Cerebellar cortex (tissue), 1 donor: ENCODE measurements at places on chromosomes 3 and 15.
A peak's percentile ranks its signal among the peaks of the same experiment; 100 is the strongest.

DNA sequence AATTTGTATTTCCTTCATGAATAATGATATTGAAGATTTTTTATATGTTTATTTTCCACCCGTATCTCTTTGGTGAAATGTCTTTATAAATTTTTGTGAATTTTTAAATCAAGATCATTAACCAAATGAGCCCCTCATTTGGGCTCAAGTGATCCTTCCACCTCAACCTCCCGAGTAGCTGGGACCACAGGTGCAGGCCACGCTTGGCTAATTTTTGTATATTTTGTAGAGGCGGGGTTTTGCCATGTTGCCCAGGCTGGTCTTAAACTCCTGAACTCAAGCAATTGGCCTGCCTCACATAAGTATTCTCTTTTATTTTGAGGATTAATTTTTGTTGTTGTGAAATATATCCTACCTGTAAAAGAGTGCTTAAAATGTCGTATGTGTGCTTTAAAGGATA lies 4.9 kb downstream of the BBS4 start:
- DNase-seq = no peak

GRCh38 chr3:7950890-7951289 lies 550.7 kb upstream of the LMCD1 start:
- no peak for DNase-seq

DNA sequence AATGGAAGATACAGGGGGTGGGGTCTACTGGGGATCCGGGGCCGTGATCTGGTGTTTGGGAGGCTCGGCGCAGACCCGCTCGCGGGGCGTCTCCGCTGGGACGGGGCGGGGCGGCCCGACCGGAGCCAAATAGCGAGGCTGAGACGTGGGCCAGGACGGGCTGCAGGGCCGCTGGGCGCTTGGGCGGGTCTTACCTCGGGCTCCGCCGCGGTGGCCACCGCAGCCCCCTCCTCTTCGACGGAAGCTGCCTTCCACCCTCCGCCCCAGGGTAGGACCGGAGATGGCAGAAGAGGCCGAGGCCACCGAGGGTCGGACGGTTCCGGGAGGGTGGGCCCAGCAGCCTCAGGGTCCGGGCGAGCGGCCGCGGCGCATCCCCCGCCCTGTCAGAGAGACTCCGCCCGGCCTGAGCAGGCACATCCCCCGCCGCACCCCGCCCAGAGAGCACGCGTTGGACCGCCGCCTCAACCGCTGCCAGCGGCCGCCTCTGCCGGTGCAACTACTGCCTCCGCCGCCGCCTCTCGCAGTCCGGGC lies 399 bp downstream of the MYO9A start:
- DNase-seq = peak; percentile 62

DNA sequence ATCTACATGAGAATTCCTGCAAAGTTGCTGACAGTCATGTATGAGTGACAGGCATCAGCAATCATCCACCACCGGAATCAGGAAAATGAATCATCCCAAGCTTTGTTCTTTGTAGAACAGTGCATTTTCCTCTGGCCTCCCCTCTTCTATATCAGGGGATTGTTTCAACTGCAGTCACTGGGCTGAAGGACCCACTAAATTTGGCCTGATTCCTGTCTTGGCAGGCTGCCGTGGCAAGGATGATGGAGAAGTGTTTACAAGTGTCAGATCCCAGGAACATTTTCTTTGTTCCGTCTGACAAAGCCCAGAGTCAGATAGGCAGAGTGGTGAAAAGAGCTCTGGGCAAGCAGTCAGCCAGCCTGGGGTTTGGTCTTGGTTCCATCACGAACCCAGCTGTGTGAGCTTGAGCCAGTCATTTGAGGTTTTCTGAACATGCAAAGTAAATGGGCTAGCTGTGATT lies 175.1 kb upstream of the TSC22D2 start:
- no peak for DNase-seq

DNA sequence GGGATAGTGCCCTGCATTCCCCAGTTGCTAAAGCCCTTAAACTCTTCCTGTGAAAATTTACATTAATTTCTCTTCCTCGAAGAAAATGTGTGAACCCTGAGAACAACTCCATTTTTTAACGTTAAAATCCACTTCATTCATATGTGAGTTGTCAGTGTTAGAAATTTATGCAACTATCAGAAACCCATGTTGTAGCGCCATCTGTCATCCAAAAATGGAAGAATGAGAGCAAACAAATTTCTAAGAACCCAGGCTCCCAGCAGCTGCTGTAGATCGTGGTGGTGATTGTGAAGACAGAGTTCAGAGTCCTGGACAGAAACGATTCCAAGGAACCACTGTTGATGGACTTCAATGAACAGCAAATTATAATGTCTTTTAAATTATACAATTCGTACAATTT lies 179.7 kb upstream of the NDN start:
- peak; percentile 1 for DNase-seq
